ENCODE measurements at places on chromosomes 6 and 20.
A peak's percentile ranks its signal among the peaks of the same experiment; 100 is the strongest.

DNA sequence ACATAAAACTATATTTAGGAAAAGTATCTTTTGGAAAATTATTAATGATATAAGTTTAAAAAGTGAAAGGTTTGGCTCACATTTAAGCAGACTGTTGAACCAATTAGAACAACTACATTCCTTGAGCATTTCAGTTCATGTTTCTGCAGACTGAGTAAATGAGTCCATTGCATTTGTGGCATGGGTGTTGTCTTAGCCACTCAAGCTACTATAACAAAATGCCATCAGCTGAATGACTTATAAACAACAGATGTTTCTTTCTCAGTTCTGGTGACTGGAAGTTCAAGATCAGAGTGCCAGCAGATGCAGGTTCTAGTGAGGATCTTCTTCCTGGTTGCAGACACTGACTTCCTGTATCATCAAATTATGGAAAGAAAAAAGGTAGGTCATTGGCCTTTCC, 67.1 kb upstream of the SLC2A12 start:
- DNase-seq: no peak

- DNase-seq: no peak
Observed at GRCh38 chr6:17448165-17448564, 54.8 kb downstream of the CAP2 start.

GRCh38 chr6:3742426-3743344, 8.8 kb downstream of the PXDC1 start:
- DNase-seq: peak; percentile 79

DNA sequence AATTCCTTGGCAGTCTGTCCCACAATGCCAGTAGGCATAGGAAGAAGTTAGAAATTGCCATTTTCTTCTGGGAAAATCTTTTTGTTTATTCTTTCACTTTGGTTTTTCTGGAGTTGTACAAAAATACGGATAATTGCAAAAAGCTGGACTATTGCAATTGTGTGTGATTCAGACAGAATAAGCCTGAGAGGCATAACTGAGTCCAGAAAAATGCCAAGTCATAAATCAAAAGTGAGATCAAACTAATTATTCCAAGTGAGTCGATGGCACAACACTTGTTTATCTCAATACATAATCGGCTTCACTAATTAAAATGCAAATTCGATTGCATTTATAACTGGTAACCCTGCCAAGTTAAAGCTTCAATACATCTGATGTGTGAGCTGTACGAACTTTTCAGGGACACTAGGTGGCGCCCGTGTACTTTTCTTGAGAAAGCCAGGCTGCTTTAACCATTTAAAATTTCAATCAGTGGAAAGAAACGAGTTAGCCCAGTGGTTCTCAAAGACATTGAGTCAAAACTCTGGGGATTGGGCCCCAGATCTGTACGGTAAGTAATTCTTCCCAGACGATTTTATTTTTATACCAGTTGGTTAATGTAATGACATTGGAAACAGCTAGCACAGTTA, 102.6 kb downstream of the LAMP5 start:
- DNase-seq: peak; percentile 64

DNA sequence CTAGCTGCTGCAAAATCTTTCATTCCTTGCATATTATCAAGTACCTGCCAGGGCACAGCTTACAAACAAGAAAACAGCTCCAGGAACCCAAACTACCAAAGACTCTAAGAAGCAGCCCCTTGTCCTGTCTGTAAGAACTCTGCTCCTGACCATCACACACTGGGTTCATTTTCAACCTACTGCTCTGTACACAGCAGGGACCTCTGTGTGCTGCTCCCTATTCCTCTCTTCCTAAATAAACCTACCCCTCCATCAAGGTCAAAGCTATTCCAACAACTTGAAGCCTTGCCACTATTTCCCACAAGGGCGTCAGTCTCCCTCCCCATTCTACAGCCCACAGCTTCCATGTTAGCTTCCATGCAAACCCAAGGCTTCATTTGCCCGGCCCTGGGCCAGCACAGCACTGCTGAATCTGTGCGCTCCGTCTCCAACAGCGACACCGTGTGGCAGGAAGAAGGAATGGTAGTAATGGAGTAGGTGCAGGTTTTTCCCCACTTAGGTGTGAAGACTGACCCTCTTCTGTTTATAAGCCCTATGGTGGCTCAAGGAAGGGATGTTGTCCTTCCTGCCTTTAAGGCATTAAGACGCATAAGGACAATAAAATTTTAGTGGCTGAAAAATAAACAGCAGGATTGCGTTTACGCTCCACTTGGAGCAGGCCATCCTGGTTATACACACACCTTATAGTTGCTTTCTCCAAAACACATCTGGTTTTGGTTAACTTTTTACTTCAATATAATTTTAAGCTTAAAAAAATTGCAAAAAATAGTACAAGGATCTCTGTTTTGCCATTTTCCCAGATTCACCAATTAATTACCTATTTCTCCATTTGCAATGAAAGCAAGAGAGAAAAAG, 115.2 kb upstream of the NXT1 start:
- peak; percentile 77 for DNase-seq

DNA sequence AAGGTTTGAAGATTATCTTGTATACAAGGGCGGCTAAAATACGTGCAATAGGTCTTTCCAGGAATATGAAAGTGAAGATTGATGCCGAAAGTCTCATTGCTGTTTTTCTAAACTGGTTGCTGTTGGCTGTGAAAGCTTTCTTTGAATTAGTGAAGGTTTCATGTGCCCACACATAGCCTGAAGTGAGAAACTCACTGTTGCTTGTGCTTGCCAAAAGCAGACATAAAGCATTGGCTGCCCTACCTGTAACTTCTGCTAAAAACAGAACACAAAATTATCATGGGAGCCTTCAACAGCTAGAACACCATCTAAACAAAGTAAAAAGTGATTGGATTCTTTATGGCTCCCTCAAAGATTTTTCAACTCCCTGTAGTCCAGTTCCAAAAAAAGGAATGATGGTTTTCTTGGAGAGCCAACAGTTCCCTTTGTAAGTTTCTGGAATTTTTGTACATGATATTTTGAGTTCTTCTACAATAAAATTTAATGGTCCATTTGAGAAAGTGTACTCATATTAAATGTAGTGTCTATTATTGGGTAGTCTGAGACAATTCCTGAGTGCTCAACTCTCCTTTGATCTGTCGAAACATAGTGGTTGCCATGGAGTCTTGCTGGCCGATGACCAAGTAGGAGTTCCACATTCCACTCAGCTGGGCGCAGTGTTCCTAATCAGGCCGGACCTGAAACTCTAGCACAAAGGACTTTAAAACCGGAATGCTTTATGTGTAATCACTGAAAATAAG, 68.5 kb downstream of the PLEKHG1 start:
- no peak for DNase-seq

- no peak for DNase-seq
Observed at GRCh38 chr6:54719633-54720032, 126.9 kb upstream of the FAM83B start.

GRCh38 chr6:40075056-40075590, 140.9 kb upstream of the MOCS1 start:
- DNase-seq: no peak

DNA sequence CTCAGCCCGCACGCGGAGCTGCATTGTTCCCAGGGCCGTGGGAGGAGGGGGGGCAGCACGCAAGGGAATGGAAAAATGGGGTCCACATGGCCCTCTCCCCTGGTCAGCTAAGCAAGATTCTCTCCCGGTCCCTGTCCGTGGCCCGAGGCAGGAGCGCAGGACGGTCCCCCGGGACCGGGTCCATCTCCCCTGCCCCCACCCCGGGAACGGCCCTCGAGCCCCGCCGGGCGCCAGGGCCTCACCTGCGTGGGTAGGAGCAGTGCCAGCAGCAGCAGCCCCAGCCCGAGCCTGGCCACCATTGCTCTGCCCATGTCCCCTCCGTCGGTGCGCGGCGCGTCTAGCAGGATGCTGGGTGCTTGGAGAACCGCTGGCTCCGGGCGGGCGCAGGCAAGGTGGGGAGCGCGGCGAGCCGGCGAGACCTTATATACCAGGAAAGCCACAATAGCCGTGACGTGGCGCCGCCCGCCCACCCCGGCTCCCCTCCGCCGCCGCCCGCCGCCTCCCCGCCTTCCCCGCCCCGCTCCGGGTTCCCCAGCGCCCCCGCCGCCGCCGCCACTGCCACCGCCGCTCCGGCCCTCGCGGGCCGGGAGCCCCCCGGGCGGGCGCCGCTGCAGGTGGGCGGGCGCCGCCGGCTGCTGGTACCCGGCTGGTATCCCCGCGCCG, at the start of gene CD24:
Gene CD24 (minus strand): TSS at position 394 of the 663 bp plus-strand sequence. CDS start 83 bp downstream, at position 311.
- DNase-seq: no peak

DNA sequence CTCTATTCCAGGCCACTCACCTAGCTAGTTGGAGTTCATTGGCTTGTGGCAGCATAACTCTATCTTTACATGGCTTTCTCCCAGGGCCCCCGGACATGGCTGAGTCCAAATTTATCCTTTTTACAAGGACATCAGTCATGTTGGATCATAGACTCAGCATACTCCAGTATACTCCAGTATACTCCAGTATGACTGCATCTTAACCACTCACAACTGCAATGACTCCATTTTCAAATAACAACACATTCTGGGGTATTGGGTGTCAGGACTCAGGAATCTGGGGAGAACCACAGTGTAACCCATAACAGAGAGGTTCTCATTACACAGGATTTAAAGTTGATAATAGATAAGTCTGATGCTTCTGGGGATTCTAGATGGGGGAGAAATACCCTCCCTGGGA, 53.8 kb upstream of the TSHZ2 start:
- DNase-seq: no peak

DNA sequence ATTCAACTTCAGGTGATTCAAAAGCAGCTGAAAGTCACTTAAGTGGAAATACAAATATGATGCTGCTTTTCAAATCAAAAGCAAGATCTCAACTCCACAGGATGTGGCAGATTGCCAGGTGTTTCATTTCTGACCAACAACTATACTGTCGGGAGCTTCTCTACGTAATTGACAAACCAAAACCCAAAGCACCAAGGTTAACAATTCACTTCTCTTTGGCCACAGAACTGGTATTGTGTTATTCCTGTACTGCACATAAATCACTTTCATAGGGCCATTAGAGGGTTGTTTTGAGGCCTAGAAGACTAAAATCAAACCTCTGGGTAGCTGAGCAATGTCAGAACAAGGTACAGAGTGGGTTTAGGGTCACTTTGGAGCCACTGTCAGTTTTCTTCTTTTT, 169.7 kb downstream of the HAO1 start:
- no peak for DNase-seq

GRCh38 chr20:29687438-29687837, 1570.0 kb upstream of the DEFB115 start:
- DNase-seq: no peak

- no peak for DNase-seq
Observed at GRCh38 chr6:9830808-9831207, 584.1 kb downstream of the TFAP2A start.

- DNase-seq: no peak
Observed at GRCh38 chr20:61404303-61404702, 152.2 kb downstream of the CDH4 start.

DNA sequence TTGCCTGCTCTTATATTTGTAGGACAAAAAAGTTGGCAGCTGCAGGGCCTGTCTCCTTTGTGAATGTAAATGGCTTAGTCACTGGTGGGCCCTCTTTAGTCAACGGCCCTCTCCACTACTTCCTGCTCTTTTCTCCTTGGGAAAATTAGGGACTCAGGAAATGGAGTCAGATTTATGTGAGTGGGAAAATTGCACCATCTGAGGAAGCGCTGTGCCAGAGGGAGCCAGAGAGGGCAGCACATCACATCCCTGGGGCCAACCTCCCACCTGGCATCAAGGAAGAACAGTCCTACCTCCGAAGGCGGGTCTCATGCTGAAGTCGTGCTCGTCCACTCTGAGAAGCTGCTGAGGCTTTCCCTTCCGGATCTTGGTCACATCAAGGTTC, 15.6 kb downstream of the GABRR2 start:
- no peak for DNase-seq

DNA sequence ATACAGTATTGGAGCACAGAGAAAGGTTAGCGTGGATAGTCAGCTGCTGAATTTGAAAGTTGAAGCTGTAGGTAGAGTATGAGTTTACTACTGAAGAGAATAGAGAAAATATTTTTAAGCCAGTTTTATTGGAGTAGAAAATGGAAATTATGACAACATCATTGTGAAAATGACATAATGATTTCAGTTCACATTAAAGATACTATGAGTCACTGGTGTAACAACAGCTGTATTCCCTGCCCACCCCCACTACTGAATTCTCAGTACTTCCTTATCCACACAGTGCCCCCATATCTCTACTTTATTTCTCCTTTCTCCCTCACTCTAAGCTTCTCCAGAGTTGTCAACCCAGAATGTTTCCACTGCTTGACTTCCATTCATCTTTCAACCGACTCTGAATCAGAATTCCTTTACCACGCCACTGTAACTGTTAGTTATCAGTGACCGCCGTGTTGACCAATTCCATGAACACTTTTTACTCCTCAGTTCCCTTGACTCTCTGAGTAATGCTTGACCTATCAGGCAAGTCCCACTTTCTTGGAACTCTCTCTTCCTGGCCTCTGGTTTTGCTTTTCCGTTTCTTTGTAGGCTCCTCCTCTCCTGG, 139.6 kb downstream of the AIG1 start:
- no peak for DNase-seq

DNA sequence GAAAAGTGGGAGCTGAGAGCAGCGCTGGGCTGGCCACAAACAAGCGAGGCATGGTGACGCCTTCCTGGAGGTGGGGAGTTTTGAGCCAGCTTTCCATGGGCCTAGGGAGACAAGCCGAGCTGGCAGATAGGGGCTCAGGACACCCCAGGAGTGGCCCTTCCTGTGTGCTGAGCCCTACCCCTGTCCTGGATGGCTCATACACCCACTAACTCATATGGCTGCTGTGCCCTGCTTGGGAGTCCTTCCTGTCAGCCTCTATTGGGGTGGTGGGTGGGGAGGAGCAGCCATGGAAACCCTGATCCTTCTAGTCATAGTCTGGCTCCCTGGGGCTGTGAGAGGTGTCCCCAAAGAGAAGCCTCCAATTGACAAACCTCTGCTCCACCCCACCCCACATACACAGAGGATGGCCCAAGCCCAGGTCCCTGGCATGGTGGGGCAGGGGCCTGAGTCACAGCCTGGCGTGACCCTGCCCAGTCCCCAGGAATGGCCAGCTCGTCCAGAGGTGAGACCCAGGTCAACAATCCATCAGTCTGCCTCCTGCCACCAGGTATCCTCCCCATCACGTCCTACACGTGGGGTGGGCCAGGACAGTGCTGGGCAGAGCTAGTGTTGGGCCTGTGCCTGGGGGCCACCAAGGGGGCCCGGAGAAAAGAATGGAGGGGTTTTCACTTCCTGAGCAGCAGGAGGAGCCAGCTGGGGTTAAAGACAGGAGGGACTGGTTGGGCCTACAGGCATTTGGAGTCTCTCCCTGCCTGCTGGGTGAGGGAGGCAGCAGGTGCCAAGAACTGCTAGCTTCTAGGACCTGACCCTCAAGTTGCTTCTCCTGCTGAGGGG, 52.2 kb downstream of the MRPL14 start:
- DNase-seq: no peak

GRCh38 chr20:34834459-34834893, 9.0 kb upstream of the NCOA6 start:
- DNase-seq: peak; percentile 46

DNA sequence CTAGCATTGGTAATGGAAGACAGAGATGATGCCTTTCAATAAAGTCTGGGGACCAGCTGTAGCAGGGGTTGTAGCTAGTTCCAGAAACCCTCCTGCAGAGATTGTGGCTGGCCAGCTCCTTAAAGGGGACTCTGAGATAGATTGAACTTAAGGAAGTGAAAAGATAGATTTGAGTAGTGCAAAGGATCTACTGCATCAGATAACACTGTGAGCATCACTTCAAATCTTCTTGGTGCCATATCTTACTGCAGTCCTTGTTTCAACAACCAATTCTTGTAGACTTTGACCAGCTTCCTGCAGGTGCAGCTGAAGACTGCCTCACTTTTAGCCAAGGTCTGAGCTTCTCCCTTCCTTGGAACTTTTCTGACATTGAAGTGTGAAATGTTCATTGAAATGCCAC, 14.8 kb upstream of the CEP162 start:
- no peak for DNase-seq

- no peak for DNase-seq
Observed at GRCh38 chr6:84150705-84151104, 76.7 kb downstream of the CEP162 start.
